ENCODE measurements at places on chromosomes 13 and 19.

DNA sequence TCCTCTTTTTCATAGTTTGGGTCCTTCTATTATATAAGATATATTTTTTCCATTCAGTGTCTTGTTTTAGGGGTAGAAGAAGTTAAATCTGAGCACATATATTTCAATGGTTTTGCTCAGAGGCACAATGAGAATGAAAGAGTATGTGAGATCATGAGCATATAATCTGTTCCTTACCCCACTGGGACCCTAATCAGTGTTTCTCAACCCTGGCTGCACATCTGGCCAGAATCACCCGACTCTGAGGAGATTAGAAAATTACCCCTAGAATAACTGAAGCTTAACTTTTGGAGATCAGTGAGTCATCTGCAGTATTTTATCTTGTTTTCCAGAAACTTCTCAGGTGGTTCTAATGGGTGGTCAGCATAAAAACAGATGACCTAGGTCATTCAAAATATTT, 782 bp downstream of the CYSLTR2 start:
- DNase-seq: no peak

GRCh38 chr13:21175656-21176214, 617 bp downstream of the SKA3 start:
- DNase-seq: no peak

GRCh38 chr19:16969135-16969534, 57.5 kb downstream of the CPAMD8 start:
- DNase-seq: no peak

DNA sequence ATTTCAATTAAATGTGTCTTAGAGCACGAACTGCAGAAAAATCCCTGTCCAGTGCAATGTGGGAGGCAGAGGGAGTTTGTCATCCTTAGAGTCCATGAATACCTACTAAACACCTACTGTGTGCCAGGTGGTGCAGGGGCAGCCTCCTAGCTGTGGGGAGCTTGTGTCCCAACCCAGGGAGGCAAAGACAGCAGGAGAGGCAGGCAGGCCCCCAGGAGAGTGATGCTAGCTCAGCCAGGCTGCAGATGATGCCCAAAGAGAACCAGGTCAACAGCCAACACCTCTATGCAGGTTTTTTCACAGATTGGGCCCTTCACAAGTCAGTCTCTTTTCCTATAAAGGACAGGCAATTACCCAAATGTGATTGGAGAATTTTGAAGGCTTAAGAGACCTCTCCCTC, 108.2 kb upstream of the UQCRFS1 start:
- no peak for DNase-seq

GRCh38 chr19:13530720-13531119, 24.4 kb upstream of the CACNA1A start:
- no peak for DNase-seq

GRCh38 chr13:114080739-114081561, 51.5 kb downstream of the RASA3 start:
- DNase-seq: no peak

DNA sequence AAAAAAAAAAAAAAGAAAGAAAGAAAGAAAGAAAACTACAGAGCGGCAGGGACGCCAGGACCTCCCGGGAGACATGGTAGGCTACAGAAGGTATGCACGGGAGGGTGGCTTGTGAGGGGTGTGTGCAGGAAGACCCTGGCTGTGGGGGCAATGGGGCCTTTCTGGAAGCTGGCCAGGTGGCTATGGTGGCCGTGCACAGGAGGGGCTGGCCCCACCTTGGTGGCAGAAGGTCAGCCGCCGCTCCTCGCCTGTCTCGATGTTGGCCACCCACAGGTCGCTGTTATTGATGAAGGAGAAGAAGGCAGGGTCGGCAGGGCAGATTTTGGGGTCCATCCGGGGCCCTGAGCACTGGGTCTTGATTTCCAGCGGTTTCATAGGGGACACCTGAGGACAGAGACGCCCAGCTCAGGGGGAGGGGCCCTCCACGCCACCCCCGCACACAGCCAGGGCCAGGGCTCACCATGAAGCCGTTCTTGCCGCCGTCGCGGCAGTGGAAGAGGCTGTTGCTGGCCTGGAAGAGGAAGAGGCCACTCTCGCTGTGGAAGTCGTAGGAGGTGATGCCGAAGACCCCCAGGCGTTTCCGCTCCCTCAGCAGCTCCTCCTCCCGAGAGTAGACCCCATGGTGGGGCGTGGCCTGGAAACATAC, 19.8 kb downstream of the DPP9 start:
- DNase-seq: no peak

- no peak for DNase-seq
These were observed 11.7 kb downstream of the KCTD12 start for GRCh38 chr13:76874479-76874878.

DNA sequence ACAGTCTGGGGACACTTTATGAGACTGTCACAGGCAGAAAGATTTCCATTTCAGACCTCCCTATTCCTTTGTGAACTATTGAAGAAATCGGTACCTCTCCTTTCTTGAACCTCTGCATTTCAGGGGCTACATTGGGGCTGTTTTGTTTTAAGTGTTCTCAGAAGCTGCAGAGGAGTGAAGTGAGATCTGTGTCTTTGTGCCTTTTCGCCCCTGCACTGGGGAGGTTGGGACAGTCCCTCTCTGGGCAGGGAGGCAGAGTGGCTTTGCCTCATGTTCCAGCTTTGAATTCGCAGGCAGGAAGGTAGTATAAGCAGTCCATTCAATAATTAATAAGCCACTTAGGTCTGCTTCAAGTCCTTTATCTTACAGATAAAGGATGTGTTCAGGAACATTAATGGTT, 9.5 kb upstream of the AMER2 start:
- no peak for DNase-seq

DNA sequence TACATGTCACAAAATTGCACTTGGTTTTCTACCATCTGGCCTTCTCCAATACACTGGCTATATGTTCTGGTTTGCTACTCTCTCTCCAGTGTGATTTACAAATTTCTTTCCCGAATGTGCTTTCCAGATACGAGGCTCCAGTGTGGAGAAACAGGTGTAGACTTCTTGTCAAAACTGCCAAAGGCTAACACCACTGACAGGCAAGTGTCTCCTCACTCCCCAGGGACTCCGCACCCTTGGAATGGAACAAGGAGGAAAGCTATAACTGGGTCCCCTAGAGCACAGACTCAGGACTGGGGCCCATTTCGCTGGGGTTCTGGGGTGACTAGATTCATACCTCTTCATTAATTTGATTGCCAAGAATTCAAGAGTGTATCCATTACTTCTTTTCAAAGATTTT, 161.8 kb downstream of the FOXO1 start:
- no peak for DNase-seq

DNA sequence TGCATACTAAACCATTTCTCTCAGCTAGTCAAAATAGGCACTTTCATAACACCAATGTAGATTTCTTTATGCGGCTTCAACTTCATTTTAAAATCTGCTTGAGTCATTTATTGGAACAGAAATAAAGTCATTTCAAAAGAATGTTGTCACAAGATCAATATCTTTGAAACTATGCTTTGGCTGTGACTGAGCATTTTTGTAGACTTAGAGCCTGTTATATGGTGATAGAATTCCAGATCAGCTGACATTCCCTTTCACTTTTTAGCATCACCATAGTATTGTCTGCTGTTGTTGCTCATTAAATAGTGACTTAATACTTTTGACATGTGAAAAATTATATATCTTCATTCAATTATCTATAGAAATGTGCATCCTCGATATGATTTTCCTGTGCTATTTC, 279.2 kb upstream of the PRR20A start:
- no peak for DNase-seq

All from C1 segment of cervical spinal cord (tissue), 14 donors.